ENCODE measurements at places on chromosomes 12 and 14.

- no peak for DNase-seq
These were observed 218.4 kb downstream of the BCAT1 start for GRCh38 chr12:24730489-24730896.

GRCh38 chr14:24367514-24368211 lies at the start of gene NFATC4:
Gene NFATC4 (plus strand): TSS chr14:24368184. CDS start chr14:24368341, 157 bp downstream.
- DNase-seq = no peak

DNA sequence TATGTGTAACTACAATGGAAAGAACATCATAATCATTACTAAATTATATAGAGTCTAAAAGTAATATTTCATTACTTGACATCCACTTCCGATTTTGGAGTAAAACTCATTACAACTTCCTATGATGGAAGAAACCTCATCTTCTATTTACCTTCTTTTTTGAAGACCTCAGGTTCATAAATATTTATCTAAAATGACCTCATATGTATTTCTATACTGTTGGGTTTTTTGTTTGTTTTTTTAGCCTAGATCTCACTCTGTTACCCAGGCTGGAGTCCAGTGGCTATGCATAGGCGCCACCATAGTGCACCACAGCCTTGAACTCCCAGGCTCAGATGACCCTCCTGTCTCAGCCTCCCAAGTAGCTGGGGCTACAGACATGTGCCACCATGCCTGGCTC lies 39.9 kb upstream of the BMAL2 start:
- no peak for DNase-seq

GRCh38 chr12:13242936-13243335 lies 46.4 kb downstream of the EMP1 start:
- DNase-seq = no peak

- DNase-seq = no peak
These were observed 463.6 kb downstream of the NRXN3 start for GRCh38 chr14:78633752-78634151.

DNA sequence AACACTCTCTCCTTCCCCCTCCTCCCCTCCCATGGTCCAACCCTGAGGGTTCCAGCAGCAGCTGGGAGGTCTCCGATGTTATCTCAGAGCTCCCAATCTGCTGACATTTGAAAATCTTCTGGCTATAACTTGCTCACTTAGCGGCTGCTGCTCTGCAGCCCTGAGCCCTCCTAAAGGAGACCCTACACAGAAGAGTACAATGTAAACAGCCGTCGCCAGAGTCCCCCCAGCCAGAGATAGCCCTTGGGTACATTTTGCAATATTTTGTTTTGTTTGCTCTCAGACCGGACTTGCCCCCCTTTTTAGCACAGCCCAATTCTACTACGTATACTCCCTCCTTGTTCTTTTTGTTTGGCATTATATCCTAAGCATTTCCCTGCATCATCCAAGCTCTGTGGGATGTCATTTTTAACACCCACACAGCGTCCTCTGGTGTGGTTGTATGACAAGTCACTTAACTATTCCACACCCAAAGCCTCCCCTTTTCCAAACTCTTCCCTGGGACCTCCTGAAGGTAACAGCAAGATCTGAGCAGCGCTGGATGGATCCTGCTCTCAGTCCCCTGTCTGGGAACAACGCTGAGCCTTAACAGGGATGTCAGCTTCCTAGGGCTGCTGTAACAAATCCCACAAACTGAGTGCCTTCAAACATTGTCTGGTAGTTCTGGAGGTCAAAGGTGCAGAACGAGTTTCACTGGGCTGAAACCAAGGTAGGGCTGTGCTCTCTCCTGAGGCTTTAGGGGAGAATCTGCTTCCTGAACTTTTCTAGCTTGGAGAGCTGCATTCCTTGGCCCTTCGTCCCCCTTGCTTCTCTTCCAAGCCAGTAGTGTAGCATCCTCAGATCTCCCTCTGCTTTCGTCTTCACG lies 25.3 kb upstream of the TCL1B start:
- no peak for DNase-seq

- peak; percentile 7 for DNase-seq
These were observed 1266.2 kb downstream of the TMEM121 start for GRCh38 chr14:106792543-106792942.

DNA sequence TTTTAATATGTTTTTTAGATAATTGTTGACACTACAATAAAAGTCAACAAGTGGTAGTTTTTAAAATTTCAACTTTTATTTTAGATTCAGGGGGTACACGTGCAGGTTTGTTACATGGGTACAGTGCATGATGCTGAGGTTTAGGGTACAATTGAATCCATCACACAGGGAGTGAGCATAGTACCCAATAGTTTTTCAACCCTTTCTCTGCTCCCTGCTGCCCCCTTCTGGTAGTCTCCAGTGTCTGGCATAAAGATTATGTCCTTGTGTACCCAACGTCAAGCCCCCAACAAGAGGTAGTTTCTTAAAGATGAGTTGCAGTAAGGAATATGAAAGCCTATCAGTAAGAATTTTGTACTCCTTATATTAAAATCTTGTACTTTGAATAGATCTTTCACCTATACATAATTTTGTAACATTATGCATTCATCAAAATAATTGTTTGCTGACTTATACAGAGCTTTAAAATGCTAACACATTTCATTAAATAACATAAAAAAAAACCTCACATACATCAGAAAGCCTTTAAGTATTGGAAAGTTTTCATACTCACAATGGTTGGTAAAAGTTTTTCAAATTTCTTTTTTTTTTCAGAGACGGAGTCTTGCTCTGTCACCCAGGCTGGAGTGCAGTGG lies 5.4 kb upstream of the RALGAPA1 start:
- DNase-seq = peak; percentile 93

- no peak for DNase-seq
These were observed 16.1 kb downstream of the INF2 start for GRCh38 chr14:104705340-104706047.

DNA sequence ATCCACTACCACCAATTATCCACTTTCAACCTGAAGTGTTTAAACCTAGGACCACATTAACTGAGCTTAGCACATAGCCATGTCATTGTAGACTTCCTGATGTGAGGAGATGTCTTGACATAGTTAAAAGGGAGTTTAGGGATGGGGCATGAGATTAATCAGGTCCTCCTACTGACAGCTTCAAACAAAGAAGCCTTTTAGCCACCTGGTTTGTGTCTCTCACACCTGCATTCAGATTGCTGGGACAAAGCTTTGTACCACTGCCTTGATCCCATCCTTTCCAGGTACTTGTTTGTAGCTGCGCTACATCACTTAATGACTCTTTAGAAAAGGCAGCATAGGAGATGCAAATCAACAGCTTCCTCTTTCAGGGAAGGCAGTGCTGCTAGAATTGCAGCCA lies 340.7 kb upstream of the DDHD1 start:
- DNase-seq = no peak

- no peak for DNase-seq
These were observed 208.8 kb downstream of the EPS8 start for GRCh38 chr12:15580431-15580830.

Data from inflammatory macrophage treated with lipopolysaccharide for 1 hour (primary cell).